ENCODE measurements at places on chromosomes 11 and 22.

DNA sequence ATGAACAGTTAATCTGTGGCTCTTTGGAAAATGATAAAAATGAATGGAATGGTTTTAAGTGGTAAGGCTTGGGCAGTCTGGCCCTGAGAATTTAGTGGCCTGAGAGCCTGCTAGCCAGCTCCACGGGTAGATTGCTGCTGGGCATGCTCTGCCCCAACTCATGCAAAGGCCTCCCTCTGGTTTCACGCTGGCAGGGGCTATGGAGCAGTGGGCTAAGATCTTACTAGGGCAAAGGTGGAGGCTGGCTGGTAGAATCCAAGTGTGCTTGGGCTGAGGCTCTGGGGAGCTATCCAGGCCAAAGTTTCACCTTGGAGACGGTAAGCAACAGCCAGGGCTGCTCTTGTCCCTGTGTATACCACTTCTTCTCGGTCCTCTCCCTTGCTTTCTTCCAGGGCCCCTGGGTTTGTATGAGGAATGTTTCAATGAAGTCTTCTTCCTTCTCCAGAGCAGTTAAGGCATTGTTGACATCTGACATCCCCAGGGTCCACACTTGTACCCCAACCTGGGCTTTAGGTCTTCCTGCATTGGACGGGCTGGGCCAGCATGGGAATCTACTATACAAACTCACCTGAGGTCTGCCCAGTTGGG lies 27.4 kb downstream of the UBE2L3 start:
- DNase-seq: no peak

- DNase-seq: no peak
Observed at GRCh38 chr11:125036933-125037332, 26.2 kb upstream of the SLC37A2 start.

DNA sequence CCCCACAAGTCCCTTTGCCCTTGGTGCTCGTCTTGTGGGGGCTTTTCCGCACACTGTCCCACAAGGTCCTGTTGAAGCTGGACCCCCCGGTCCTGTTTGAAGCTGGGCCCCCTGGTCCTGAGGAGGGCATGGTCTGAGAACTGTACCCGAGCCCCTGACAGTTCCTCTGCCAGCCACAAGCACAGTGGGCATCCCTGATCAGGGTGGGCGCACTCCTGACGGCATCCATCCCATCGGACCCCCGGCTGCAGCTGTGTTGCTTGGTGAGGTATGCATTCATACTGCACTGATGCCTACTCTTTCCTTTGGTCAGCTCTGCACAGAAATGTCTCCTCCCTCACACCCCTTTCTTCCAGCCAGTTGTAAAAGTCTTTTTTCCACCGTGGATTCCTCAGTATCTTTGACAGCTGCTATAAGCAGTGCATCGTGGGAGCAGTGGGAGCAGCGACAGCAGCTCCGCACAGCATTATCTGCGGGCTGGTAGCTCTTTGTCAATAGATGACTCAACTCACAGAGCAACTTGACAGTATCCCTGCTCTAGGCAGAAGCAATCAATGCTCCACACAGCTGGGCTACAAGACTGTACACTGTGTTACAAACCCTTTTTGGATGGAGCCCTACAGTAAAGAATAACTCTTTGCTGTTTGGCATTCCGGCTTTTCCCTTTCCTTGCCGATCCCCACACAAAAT lies 1030.8 kb upstream of the CCDC90B start:
- DNase-seq: no peak

- DNase-seq: no peak
Observed at GRCh38 chr11:79428406-79428805, 12.4 kb downstream of the TENM4 start.

DNA sequence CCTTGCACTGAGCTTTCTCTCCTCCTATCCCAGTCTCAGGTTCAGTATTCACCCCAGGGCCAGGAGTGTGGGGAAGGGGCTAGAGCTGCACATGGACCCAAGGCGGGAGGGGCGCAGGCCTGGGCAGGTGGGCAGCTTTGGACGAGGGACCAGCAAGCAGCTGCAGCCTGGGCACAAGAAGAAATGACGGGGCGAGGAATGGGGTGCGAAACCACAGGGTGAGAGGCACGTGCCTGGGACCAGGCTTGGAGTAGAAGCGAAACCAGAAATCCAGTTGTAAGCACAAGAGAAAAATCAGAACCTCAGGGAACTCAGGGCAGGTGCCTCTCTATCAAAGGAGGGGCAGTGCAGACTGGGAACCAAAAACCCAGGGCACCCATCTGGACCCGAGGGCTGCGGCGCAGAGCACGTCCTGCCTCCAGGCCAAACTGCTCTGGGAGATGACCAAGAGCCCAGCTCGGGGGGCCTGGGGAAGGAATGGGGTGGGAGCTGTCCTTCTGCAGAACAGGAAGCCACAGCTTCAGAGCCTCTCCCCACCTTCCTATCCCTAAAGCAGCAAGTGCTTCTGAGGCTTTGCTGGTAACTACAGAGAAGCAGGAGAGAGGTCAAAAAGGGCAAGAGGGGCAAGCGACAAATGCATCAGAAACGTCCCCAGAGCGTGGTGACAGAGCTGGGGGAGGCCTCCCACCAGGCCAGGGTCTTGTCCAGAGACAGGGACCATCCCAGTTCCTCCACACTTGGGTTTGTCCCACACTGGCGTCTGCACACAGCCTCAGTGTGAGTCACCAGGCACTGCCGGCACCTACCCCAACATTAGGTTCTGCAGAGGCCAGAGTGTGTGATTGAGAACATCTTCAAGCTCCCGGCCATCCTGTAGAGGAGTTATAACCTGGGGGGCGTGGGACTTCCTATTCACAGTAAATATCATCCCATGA lies 18.3 kb upstream of the TMPRSS4 start:
- DNase-seq: no peak

- DNase-seq: peak; percentile 54
Observed at GRCh38 chr22:50545522-50546325, at the start of gene KLHDC7B. Gene KLHDC7B (plus strand): TSS chr22:50545899. CDS start chr22:50546244, 345 bp downstream.

GRCh38 chr11:42524534-42525227 lies 787.1 kb upstream of the API5 start:
- DNase-seq: peak; percentile 38

DNA sequence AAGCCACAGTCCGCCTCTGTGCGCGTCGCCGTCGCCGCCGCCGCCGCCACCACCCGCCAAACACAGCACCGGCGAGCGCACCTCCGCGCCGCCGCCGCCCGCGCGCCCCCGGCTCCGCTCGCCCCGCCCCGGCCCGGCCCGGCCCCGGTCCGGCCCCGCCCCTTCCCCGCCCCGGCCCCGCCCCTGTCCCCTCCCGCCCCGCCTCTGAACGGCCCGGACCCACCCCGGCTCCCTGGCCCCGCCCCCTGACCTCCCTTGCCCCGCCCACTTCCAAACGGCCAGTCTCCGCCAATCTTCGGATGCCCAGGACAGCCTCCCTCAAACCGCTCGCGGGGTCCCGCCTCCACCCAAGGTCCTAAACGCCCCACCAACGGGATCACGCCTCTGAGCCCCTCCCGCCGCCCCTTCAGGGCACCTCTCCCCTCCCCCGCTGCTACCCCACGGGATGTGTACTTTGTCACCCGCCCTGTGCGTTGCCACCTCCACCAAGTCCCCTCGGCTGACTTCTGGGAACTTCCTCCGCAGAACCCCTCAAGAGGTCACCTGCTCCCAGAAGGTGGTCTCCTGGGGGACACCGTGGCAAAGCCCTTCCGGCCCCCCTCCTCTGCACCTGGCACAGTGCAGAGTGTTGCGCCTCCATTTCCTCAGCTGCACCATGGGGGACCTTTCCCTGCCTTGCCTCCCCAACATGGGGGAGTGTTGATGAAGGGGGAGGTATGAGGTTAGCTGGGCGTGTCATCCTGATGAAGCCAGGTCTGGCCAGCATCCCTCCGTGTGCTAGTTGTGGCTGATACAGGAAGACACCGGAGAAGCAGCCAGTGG lies at the start of gene KIAA0930:
Gene KIAA0930 (minus strand): TSS at position 85 of the 822 bp plus-strand sequence. CDS start 191 bp downstream, outside the sequence.
- DNase-seq: peak; percentile 79

DNA sequence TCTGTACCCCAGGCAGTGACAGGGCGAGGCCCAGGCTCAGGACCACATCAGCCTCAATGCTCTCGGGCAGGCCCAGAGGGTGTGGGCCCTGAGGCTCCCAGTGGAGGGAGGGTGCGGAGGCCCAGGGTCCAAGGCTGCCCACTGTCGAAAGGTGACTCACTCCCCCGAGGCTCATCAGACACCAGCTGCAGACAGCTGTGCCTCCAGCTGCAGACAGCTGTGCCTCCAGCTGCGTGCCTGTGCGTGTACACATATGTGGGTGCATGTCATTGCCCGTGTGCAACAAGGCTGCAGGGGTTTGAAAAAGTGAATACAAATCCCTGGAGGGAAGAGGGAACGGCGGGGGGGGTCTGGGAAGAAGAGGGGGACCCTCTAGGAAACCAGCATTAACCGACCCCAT lies 134.3 kb downstream of the BRD1 start:
- no peak for DNase-seq

- no peak for DNase-seq
Observed at GRCh38 chr11:97620007-97620406, 1230.2 kb downstream of the JRKL start.

DNA sequence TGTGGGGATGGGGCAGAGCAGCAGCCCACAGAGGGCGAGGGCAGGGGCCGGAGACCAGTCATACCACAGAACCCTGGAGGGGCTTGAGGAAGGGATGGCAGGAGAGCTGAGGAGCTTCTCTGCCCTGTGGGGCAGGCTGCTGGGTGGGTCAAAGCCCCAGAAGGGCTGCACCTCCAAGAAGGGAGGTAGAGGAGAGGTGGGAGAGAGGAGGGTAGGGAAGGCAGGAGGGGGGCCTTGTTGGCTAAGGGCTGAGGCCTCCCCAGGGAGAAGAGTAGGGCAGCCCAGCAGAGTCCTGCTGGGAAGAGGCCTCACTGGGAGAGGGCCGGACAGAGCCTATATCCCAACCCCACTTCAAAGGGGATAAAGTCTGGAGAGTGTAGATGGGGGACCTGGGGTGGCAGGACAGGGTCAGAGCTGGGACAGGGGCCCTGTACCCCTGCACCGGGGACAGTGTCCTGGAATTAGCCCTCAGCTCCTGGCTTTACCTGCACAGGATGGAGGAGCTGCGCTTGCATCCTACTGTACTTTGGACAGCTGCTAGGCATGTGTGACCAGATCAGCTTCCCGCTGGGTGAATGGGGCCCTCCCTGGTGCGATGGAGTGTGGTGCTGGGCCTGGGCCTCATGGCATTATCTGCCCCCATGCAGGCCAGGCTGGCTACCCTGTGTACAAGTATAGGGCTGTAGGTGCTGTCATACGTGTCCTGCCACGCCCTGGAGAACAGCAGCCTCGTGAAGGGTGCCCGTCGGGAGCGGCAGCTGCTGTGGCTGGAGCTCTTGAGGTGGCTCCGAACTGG lies 7.3 kb downstream of the DGCR6L start:
- peak; percentile 4 for DNase-seq

- DNase-seq: no peak
Observed at GRCh38 chr11:84740050-84740449, 887.1 kb downstream of the DLG2 start.

- DNase-seq: no peak
Observed at GRCh38 chr22:43723816-43724215, 88.3 kb downstream of the EFCAB6 start.

DNA sequence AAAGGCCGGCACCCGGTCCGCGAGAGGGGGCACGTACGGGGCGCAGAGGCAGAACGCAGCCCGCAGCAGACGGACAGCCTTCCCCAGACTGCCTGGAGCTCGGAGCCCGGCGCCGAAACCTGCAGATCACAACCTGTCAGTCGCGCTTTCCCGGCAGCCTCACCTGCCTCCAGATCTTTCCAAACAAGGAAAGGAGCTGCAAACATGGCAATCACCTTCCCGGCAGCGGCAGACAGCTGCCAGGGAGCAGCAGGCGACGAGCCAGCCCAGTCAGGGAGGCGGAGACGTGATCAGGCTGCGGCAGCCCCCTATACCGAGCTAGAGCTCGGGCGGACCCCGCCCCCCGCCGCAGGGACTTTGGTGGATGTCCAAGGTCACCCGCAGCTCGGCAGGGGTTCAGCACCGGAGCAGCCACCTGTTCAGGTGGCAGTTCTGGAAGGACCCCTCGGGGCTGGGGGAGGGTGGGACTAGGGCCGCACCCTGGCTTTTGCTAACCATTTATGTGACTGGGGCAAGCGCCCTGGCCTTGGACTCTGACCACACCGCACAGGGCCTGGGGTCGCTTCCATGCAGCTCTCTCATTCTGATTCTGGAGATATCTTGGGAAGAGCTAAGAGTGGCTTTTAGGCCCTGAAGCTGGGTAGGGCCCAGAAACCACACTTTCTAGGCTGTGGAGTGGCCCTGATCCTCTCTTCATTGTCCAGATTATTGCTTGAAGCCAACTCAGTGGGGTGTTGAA lies 143.8 kb downstream of the NECTIN1 start:
- no peak for DNase-seq

All from activated CD4-positive, alpha-beta T cell treated with anti-CD3 and anti-CD28 coated beads, Interleukin-2, amount 10 ng/mL, durations not matched to agents 7 days and 5 days (primary cell).